Activated B cell treated with CpG ODN at 0.5 μM for 24 hours (primary cell): ENCODE measurements at places on chromosomes 5 and 9. TPM values are rescaled to one million over a fixed set of nuclear protein-coding genes. Genes with fewer than 3 reads are reported as not detected.

GRCh38 chr5:43065948-43066798, 26.1 kb upstream of the ANXA2R start:
- H3K4me3 ChIP-seq = peak overlapping the region; percentile 95
- H3K36me3 ChIP-seq = peaks cover 30% of the 10 kb centered on the region
- H3K27me3 ChIP-seq = no peaks in the 10 kb centered on the region
- peak; percentile 72 for DNase-seq
- peak overlapping the region; percentile 99 for H3K27ac ChIP-seq

DNA sequence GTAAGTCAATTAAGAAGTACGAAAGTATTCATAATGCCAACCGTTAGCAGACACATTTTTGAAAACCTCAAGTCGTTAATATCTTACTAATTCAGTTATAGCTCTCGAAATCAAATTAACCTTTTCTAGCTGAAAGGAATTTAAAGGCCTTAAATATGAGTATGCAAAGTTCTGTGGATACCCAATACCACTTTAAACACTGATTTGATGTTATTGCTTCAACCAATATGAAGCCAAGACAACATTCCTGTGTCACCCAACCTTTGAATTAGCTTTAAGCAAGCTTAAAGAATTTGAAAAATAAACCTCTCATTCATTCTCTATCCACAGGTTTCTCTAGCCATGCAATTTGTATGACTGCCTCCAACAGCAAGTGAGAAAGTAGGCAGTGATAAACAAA, 204.5 kb downstream of the MCTP1 start:
- H3K4me1 ChIP-seq = peaks cover 8% of the 10 kb centered on the region
- H3K27me3 ChIP-seq = peaks cover 3% of the 10 kb centered on the region

DNA sequence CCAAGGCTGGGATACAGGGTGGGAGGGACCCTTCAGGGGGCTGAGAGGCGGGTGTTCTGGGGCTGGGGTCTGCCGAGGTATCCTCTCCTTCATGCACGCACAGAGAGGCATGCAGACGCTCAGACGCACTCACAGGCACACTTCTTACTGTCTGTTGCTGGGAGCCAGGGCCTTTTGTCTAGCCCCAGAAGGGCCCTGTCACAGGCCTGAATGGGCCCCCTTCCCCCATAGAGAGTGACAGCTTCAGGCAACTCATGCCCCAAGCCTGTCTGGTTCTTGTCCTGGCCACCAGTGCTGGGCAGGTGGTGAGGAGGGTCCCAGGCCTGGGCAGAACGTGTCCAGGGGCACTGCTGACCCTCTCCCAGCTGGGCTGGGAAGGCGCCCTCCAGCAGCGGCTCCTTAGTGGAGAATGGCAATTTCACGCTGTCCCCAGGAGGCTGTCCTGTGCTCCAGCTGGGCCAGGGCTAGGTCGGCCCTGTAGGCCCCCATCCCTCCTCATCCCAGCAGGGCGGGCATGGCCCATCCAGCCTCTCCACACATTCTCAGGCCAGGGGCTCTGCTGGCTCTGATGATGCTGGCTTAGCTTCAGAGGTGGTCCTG, 45.3 kb downstream of the LMX1B start:
- no peak overlapping the region for H3K4me3 ChIP-seq
- no peaks in the 10 kb centered on the region for H3K36me3 ChIP-seq
- no peaks in the 10 kb centered on the region for H3K4me1 ChIP-seq
- DNase-seq = no peak
- H3K27me3 ChIP-seq = peaks cover 32% of the 10 kb centered on the region

- no peaks in the 10 kb centered on the region for H3K36me3 ChIP-seq
- no peak for DNase-seq
- H3K27me3 ChIP-seq = no peaks in the 10 kb centered on the region
- peaks cover 25% of the 10 kb centered on the region for H3K4me1 ChIP-seq
Measured at GRCh38 chr9:127876764-127877562, 512 bp downstream of the AK1 start.

DNA sequence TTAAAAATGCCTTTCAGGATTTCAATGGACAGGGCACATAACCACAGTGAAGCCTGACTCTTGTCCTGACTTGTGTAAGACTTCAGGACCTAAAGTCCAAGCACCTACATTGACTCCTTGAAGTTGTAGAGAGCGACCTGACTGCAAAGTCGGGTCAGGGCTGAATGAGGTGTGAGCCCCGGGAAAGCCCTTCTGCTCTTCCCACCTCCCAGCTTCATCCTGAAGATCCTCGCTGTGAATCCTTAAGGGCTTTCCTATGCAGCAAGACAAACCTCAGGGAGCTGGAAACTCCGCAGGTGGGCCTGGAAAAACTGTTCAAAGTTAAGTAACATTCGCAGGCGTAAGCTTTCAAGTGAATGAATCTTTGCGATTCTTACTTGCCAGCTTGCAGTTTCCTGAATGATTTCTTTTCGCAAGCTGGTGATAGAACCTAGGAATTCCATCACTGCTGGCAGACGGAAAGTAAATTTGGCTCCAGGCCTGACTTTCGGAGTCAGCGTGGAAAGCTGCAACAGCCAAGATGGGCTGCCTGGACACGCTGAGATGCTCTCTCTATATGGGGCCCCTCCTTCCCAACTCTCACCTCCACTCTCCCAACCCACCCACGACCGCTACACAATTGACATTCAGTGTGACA, 10.9 kb downstream of the SEMA5A start:
- H3K36me3 ChIP-seq = no peaks in the 10 kb centered on the region
- DNase-seq = no peak
- no peaks in the 10 kb centered on the region for H3K4me1 ChIP-seq
- no peaks in the 10 kb centered on the region for H3K27me3 ChIP-seq

GRCh38 chr5:91145333-91145620, 237.8 kb downstream of the ARRDC3 start:
- DNase-seq = no peak
- H3K4me1 ChIP-seq = no peaks in the 10 kb centered on the region
- H3K27me3 ChIP-seq = peaks cover 4% of the 10 kb centered on the region
- no peak overlapping the region for H3K27ac ChIP-seq
- H3K4me3 ChIP-seq = no peak overlapping the region
- H3K36me3 ChIP-seq = no peaks in the 10 kb centered on the region

DNA sequence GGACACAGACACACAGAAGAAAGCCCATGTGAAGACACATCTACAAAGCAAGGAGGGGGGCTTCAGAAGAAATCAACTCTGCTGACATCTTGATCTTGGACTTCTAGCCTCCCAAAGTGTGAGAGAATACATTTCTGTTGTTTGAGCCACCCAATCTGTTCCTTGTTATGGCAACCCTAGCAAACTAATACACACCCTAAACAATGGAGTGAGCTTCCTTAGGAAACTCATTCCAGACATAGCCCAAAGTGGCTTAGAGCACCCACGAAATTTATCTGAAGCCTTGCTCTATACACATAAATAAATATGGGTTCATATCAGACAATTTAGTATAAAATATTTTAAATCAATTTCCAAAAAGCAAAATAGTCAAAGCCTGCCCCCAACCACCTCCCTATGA, 7.6 kb upstream of the TBC1D2 start:
- peaks cover 2% of the 10 kb centered on the region for H3K27me3 ChIP-seq
- H3K4me3 ChIP-seq = no peak overlapping the region
- H3K4me1 ChIP-seq = no peaks in the 10 kb centered on the region
- H3K27ac ChIP-seq = no peak overlapping the region
- H3K36me3 ChIP-seq = no peaks in the 10 kb centered on the region

DNA sequence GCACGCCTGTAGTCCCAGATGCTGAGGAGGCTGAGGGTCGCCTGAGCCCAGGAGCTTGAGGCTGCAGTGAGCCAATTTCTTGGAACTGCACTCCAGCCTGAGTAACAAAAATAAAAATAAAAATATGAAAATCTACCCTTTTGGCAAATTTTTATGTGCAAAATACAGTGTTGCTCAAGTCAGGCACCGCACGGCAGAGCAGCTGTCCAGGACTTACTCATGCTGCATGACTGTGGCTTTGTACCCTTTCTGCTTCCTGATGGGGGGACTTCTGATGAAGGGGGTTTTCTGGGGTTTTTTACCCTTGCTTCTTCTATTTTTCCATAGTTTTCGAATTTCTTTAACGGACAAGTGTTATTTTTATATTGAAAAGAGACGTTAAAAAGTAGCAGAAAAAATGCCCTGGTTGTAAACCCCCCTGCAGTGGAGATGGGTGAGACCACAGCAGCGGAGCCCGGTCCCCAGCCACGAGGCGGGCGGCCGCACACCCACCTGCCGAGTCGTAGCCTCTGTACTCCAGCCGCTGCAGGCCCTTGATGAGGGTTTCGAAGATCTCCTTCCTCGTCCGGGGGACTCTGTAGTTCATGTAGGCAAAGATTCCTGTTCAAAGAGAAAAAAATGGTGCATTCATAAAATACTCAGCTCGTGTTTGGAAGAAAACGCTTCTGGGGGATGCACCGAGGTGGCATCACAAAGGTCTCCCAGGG, 15.0 kb downstream of the GFPT2 start:
- no peak overlapping the region for H3K4me3 ChIP-seq
- no peak for DNase-seq
- no peaks in the 10 kb centered on the region for H3K36me3 ChIP-seq
- H3K4me1 ChIP-seq = no peaks in the 10 kb centered on the region

DNA sequence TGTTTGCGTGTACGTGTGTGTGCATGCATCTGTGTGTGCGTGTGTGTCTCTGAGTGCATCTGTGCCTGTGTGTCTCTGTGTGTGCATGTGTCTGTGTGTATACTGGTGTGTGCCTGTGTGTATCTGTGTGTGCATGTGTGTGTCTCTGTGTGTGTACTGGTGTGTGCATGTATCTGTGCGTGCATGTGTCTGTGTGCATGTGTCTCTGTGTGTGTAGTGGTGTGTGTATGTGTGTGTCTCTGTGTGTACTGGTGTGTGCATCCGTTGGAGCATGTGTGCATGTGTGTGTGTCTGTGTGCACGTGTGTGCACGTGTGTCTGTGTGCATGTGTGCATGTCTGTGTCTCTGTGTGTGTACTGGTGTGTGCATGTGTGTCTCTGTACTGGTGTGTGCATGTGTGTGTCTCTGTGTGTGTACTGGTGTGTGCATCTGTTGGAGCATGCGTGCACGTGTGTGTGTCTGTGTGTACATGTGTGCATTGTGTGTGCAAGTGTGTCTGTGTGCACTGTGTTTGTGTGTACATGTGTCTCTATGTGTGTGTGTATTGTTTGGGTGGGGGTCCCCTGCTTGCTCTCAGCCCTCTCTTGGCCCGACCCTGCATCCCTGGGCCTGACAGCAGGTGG, 23.8 kb upstream of the NOTCH1 start:
- no peak overlapping the region for H3K4me3 ChIP-seq
- H3K27me3 ChIP-seq = no peaks in the 10 kb centered on the region
- no peak overlapping the region for H3K27ac ChIP-seq
- no peak for DNase-seq
- H3K36me3 ChIP-seq = no peaks in the 10 kb centered on the region

DNA sequence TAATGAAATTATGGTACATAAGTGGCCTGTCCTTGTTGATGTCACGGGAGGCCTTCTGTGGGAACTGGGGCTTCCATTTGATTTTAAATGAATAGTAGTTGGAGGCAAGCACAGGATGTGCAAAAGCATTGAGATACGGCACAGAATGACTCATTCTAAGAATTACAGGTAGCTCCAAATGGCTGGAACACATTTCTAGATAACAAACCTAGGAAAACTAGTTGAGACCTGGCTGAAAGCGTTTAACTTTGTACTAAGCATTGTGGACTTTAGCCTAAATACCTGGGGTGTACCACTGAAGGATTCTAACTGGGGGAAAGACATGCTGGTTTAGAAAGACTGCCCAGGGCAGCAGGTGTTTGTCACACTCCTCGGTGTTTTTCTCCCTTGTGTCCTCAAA, 9.4 kb downstream of the SKP2 start:
- H3K36me3 ChIP-seq = peaks cover 83% of the 10 kb centered on the region
- no peak overlapping the region for H3K4me3 ChIP-seq
- H3K27me3 ChIP-seq = no peaks in the 10 kb centered on the region
- no peak for DNase-seq
- H3K27ac ChIP-seq = no peak overlapping the region

DNA sequence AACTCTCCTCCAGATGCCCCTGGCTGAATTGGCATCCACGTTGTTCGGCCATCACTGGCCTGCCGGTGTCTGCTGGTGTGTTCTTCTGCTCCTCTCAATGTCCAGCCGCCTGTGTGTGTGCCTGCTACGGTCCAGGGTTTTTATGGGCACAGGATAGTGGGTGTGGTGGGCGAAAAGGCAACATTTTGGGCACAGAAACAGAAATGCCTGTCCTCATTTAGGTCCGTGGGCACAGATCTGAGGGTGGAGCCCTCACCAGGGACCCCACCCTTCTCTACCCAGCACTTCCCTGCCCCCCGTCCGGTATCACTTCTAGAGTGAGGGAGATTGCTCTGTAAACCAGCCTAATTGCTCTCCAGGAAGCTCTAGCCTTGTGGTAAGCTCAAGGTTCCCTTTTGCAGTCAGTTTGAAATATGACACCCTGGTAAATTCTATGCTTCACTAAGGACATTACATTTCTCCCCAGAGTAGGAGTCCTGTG, 410.1 kb downstream of the MAT2B start:
- peak; percentile 50 for DNase-seq
- no peaks in the 10 kb centered on the region for H3K27me3 ChIP-seq
- H3K4me1 ChIP-seq = peaks cover 74% of the 10 kb centered on the region
- H3K4me3 ChIP-seq = peak overlapping the region; percentile 85
- H3K36me3 ChIP-seq = peaks cover 27% of the 10 kb centered on the region
- peak overlapping the region; percentile 99 for H3K27ac ChIP-seq

DNA sequence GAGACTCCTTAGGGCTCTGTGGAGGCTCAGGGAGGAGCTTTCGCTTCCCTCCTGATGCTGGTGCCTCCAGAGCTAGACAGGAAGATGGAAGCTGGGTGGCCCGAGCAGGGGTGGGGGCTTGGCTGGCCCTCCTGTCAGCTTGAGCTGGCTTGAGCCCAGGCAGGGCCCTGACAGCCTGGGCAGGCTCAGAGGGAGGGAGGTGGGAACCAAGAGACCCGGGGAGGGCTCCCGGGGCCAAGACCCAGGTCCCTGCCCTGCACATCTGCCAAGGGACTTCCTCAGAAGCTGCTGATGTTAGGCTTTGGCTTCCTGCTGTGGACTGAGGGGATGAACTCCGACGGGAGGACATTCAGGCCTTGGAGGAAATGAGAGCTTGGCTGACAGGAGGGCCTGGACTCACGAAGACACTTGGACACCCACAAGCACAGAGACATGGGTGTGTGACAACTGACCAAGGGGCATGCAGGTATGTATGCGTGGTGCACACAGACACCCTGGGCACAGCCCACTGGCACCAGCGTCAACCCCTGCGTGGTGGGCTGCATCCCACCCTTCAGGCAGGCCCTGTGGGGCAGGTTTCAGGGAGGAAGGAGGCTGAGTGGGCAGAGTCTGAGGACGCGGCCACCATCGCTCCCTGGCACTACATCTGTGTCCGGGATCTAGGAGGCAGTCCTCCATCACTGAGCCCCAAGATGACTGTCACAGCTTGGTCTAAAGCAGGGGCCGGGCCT, 1.7 kb upstream of the LTC4S start:
- peaks cover 4% of the 10 kb centered on the region for H3K36me3 ChIP-seq
- no peak for DNase-seq
- H3K27me3 ChIP-seq = no peaks in the 10 kb centered on the region

CA9 gene
- total RNA-seq = 0.86 TPM in 1 of 2 replicates, not detected in the other

LCN15 gene
- total RNA-seq = not detected in 2 replicates

CDH9 gene
- not detected in 2 replicates for total RNA-seq

SV2C gene
- total RNA-seq = not detected in 2 replicates
